NCI-H1436 (cell line): ENCODE measurements at places on chromosomes 6 and 20.

DNA sequence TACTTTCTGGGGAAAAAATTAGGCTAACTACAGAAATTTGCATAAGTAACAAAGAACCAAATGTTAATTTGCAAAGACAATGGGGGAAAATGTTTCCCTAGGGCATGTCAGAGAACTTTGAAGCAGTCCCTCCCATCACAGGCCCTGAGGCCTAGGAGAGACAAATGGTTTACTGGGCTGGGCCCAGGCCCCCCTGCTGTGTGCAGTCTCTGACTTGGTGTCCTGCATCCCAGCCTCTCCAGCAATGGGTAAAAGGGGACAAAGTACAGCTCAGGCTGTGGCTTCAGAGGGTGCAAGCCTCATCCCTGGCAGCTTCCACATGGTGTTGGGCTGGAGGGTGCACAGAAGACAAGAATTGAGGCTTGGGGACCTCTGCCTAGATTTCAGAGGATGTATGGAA, 788.4 kb downstream of the FRK start:
- DNase-seq: no peak

GRCh38 chr6:17712576-17712975, 5.9 kb upstream of the NUP153 start:
- DNase-seq: no peak

DNA sequence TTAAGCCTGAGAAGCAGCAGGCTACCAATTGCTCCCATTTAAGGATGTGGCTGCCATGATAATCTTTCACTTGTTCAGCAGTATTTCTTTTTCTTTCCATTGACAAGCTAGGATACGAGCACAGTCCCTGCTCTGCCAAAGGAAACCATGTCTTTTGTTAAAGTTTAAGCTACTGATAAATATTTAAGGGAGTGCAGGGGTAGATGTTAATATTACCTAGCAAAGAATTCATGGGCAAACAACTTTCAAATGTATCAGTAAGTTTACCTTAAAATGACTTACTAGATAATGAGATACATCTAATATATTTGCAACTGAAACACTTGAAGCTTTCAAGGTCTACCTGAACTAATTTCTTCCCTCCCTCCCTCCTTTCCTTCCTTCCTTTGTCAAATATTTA, 77.3 kb downstream of the OPN5 start:
- no peak for DNase-seq

DNA sequence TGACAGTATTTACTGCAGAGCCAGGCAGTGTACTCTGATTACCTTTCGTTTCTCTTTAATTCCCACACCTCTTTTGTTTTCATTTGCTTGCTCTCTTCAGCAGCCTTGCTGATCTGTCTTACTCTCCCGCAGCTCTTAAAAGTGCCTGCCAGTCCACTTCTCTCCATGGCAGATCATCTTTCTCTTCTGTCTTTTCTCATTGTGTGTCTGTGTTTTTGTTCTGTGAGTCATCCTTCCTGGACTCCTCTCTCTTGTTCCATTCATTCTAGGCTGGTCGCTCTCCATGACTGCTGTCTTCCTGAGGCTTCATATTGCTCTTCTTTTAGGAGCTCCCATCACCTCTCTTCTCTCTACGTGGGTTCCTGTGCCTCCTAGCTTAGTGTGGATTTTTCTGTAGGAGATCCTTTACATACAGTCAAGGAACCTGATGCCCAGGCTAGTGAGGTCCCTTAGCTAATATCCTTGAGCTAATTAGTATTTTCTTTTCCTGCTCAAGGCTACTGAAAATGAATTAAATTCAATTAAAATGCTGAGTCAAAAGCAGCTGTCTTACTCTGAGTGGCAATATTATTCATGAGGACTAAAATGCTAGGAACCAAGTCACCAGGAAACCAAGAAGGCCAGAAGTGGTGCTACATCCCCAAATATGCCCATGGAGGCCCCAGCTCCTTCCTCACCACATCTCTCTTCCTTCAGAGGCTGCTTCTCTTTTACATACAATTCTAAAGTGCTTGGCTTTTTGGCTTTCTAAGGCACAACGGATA, 86.1 kb downstream of the SLX4IP start:
- no peak for DNase-seq

GRCh38 chr6:38640216-38640909, 634 bp upstream of the BTBD9 start:
- no peak for DNase-seq

GRCh38 chr6:38997128-38997761, 51.3 kb upstream of the GLP1R start:
- DNase-seq: peak; percentile 40

GRCh38 chr6:135012349-135012748, 42.3 kb downstream of the HBS1L start:
- DNase-seq: no peak

DNA sequence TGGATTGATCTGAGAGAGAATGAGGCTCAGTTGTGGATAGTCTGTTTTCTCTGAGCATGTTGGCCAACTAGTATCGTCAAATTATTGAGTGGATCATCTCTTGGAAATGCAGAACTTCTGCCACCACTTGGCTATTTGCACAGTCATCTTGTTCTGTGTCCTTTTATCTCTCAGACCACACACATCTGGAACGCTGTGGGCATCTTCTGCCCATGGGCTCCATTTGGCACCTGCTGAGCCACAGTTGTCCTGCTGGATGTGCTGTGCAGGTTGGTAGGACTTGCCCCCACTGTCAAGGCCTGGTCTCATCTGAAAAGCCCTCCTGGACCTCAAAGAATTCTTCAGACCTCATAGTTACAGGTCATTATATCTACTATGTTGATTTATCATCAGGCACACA, 16.7 kb upstream of the C20orf144 start:
- no peak for DNase-seq

DNA sequence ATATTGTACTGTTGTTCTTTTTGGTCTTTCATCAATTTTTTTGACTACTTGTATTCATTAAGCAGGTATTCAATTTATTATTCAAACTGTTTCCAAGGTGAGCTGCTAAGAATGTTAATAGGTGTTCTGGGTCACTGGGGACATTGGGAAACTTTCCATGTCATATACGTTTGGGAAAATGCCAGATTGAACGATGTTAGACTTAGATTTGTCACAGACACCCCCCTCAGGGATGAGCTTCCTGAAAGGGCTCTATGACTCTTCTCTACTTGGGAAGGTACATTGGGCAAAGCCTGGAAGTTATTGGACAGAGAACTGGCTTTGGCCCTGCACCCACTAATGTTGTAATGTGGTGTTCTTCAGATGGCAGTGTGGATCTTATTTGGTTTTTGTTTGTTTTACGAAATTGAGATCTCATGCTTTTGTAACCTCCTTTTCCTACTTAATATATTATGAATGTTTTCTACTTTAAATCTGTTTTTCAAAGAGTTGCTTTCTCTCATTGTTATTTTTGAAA, 42.1 kb downstream of the PLCB4 start:
- no peak for DNase-seq

- DNase-seq: no peak
Observed at GRCh38 chr20:6490849-6491248, 276.6 kb upstream of the BMP2 start.

GRCh38 chr6:81480139-81480538, 272.3 kb downstream of the TENT5A start:
- no peak for DNase-seq

DNA sequence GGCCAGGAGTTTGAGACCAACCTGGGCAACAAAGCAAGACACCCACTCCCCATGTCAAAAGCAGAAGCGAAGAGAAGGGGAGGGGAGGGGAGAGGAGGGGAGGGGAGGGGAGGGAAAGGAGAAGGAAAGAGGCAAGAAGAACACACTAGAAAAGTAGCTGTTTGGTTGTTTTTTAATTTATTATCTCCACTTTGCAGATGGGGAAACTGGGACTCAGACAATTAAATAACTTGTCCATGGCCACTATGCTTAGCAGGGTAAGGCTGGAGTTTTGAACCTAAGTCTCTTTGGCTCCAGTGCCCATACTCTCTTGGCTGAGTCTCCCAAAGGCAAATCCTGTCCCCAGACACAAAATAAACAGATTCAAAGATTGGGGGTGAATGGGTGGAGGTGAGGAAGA, 12.4 kb upstream of the GHRH start:
- DNase-seq: no peak

DNA sequence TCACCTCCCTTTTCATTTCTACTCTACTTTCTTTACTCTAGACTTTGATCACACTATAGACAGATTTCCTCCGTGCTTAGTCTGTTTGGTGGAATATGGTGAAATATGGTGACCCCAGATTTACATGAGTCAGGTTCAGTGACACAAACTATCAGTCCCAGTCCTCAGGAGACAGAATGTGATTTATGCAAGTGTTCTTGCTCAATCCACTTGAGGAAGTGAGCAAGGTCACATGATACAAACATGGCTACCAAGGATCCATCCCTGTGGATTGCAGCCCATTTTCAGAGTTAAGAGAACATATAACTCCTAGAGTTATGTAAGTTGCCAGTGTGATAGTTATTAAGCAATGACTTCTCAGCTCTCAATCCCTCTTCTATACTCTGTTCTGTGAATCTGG, 23.7 kb upstream of the TSHZ2 start:
- no peak for DNase-seq

- DNase-seq: no peak
Observed at GRCh38 chr6:166029506-166029905, 138.1 kb downstream of the TBXT start.

GRCh38 chr6:147055821-147056392, 148.3 kb upstream of the STXBP5 start:
- DNase-seq: peak; percentile 31

DNA sequence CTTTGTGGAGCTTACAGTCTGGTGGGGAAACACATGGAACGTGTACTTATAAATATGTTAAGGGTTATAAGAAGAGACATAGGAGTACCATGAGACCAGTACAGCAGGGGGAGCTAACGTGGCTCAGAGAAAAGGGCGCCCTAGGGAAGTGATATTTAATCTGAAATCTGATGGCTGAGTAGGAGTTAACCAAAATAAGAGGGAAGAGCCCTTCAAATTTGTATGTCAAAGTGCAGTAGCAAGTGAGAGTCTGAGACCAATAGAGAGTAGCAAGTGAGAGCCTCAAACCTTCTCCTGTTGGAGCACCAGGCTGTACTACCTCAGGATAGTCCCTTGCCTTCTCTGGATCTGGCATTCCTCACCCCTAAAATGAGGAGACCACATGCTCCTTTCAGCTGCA, 6.1 kb upstream of the PKIG start:
- no peak for DNase-seq
